ENCODE measurements at places on chromosomes 5 and 9. TPM values are rescaled to one million over a fixed set of nuclear protein-coding genes. Genes with fewer than 3 reads are reported as not detected.
A peak's percentile ranks its signal among the peaks of the same experiment; 100 is the strongest.

- no peak overlapping the region for H3K27ac ChIP-seq
- H3K4me1 ChIP-seq, result peaks cover 9% of the 10 kb centered on the region
- no peak overlapping the region for H3K4me3 ChIP-seq
- no peaks in the 10 kb centered on the region for H3K27me3 ChIP-seq
Measured at GRCh38 chr9:93270976-93271375, 87.0 kb downstream of the WNK2 start.

DNA sequence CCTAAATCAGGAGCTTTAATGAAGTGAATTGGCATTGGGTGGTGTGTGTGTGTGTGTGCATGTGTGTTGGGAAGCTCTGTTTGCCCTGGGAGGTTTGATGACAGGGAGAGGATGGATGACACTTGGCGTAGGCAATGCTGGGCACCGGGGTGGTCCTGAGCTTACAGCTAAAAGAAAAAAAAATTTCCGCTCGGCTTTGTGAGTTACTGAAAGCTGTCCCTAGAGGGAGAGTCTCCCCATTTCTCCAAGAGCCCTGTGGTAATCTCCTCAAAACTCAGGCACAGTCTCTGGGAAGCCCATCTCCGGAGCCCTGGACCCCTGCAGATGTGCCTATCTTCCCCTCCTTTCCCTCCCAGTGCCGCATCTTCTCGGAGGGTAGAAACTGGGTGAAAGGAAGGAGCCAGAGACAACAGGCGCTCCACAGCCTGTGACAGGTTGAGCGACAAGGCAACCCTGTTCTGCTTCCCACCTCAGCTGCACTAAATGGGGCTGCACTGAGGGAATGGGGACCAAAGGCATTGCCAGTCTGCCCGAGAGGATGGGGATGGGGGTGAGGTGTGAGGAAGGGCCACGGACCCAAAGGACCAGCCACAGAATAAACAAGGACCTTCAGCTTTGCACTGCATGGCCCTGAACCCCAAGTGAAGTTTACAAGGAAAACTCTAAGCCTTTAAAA is 35.8 kb upstream of the TIFAB start:
- H3K27me3 ChIP-seq, result peaks cover 60% of the 10 kb centered on the region
- no peak overlapping the region for H3K4me3 ChIP-seq
- no peak overlapping the region for H3K27ac ChIP-seq
- H3K4me1 ChIP-seq, result peaks cover 19% of the 10 kb centered on the region

GRCh38 chr5:34529581-34530331 is 126.4 kb upstream of the RAI14 start:
- no peaks in the 10 kb centered on the region for H3K36me3 ChIP-seq
- no peak for DNase-seq
- H3K27ac ChIP-seq, result no peak overlapping the region
- no peak overlapping the region for H3K4me3 ChIP-seq
- H3K27me3 ChIP-seq, result no peaks in the 10 kb centered on the region

GRCh38 chr5:117455236-117456233 is 880.9 kb upstream of the SEMA6A start:
- H3K27ac ChIP-seq, result no peak overlapping the region
- H3K36me3 ChIP-seq, result no peaks in the 10 kb centered on the region
- no peaks in the 10 kb centered on the region for H3K4me1 ChIP-seq
- DNase-seq, result peak; percentile 56

DNA sequence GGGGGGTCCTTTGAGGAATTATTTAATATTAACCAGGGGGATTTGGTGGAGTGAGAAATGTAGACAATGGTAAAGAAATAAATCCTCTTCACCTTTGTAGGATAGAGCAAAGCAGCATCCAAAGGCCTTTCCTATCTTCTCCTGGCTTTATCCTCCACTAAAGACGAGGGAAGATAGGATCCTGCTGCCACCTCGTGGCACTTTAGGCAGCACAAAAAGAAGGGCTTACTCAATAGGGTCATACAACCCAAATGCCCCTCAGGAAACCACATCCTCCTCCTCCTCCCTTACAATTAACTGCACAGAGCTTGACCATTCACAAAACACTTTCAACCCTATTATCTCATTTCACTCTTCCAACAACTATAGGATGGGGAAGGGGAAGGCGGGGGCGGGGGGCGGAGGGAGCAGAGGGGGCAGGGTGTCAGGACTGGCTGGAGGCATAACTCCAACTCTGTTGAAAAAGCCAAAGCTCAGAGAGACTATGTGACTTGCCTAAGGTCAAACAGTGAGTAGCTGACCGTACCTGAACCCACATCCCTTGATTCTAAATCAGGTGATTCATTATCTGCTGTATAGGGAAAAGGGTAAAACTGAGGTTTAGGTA is 45.4 kb upstream of the MYOT start:
- H3K36me3 ChIP-seq, result no peaks in the 10 kb centered on the region
- DNase-seq, result peak; percentile 10
- no peaks in the 10 kb centered on the region for H3K4me1 ChIP-seq
- H3K27ac ChIP-seq, result no peak overlapping the region

DNA sequence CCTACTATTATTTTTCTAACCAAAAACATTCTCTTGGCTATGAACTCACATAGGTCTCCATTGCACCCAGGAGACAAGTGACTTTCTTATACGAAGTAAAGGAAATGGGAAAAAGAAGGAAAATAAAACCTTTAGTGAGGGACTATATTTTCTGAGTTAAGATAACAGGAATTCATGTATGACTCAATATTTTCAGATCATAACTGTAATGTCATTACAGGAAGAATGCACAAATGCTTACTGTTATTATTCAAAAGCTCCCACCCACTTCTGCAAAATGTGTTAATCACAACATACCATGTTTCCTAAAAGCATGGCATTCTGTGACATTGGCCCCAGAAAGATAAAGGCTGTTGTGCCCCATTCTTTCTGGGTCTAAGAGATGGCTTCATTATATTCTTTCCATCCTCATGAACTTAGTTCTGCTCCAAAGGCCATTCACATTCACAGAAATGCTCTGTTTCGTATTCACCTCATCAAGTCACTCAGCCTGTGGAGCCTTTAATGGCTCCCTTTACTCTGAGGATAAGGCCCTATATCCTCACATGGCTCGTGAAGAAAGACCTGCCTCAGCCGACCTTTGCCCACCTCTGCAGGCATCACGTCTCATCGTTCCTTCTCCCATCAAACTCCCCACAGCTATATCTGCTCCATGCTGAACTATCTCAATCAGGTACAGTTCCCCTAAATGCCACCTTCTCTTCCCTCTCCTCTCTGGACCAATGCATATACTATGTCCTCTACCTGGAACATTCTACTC is 77.0 kb downstream of the ABCA1 start:
- no peak overlapping the region for H3K27ac ChIP-seq
- H3K27me3 ChIP-seq, result no peaks in the 10 kb centered on the region

GRCh38 chr9:4289411-4290326 is 10.2 kb downstream of the GLIS3 start:
- H3K4me3 ChIP-seq, result no peak overlapping the region
- no peaks in the 10 kb centered on the region for H3K27me3 ChIP-seq
- peak overlapping the region; percentile 71 for H3K27ac ChIP-seq
- no peak for DNase-seq
- H3K36me3 ChIP-seq, result no peaks in the 10 kb centered on the region

GRCh38 chr5:155773680-155774079 is 553.3 kb upstream of the SGCD start:
- H3K4me1 ChIP-seq, result no peaks in the 10 kb centered on the region
- no peak overlapping the region for H3K4me3 ChIP-seq
- no peaks in the 10 kb centered on the region for H3K36me3 ChIP-seq
- H3K27ac ChIP-seq, result no peak overlapping the region
- DNase-seq, result no peak

ADAMTS19 gene
- not detected for total RNA-seq

IFNA13 gene
- total RNA-seq, result not detected

PCDHA9 gene
- total RNA-seq, result 0.54 TPM

Data from thyroid gland (tissue), 4 donors.